ENCODE measurements at places on chromosomes 12 and 14.

- no peak for DNase-seq
Observed at GRCh38 chr14:88437658-88438057, 52.2 kb downstream of the SPATA7 start.

- no peak for DNase-seq
Observed at GRCh38 chr14:88233915-88234314, 89.2 kb downstream of the KCNK10 start.

- DNase-seq = no peak
Observed at GRCh38 chr14:102277874-102278630, 26.9 kb downstream of the MOK start.

GRCh38 chr14:71553779-71554178 lies 378.4 kb upstream of the RGS6 start:
- no peak for DNase-seq

GRCh38 chr12:100266585-100266834 lies 369 bp downstream of the DEPDC4 start:
- peak; percentile 84 for DNase-seq
